HuH-7.5 (cell line): ENCODE measurements at places on chromosomes 4 and X.

DNA sequence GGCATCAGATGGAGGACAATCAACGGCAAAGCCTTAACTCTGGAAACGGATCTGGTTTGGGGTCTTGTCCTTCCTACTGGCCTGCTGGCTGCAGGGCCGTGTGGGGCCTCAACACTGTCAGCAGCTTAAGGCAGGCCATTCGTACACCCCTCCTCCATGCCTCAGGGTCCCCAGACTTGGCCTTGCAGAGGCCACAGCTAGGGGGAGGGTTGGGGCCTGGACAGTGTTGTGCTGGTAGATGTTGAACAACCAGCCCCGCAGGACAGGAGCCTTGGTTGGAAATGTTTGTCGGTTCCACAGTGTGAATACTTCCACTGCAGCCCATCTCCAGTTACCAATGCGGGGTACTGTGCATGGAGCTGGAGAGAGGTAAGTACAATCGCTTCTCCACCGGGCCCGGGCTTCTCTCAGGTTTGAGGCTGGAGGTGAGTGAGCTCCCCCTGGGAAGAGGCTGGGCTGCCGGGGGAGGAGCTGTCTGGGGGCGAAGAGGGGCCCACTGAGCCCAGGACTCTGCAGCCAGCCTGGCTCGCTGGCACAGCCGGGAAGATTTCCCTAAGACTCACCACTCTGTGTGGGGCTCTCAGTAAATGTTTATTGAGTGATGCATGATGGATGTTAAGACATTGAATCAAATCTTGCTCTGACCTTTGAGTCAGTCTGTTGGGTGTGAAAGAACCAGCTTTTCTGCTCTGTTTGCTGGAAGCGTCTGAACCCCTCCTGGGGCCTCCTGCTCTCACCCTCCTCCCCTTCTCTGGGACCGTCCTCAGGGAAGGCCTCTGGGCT, 19.7 kb upstream of the GPR78 start:
- DNase-seq, result no peak

DNA sequence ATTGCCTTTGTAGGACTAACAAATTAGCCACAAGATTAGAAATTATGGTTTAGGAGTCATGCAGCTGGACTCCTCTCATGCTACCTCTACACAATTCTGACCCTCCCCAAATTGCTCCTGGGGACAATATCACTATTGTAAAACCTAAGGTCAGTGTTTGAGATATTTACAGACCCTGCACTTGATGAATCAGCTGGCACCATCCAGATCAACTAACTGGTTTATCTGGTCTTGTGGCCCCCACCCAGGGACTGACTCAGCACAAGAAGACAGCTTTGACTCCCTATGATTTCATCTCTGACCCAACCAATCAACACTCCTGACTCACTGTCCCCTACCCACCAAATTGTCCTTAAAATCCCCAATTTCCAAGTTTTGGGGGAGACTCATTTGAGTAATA, 192.4 kb downstream of the STPG2 start:
- no peak for DNase-seq

GRCh38 chr4:38946919-38947318, 79.3 kb downstream of the FAM114A1 start:
- no peak for DNase-seq

GRCh38 chr4:151643564-151643963, 117.2 kb downstream of the GATB start:
- no peak for DNase-seq

DNA sequence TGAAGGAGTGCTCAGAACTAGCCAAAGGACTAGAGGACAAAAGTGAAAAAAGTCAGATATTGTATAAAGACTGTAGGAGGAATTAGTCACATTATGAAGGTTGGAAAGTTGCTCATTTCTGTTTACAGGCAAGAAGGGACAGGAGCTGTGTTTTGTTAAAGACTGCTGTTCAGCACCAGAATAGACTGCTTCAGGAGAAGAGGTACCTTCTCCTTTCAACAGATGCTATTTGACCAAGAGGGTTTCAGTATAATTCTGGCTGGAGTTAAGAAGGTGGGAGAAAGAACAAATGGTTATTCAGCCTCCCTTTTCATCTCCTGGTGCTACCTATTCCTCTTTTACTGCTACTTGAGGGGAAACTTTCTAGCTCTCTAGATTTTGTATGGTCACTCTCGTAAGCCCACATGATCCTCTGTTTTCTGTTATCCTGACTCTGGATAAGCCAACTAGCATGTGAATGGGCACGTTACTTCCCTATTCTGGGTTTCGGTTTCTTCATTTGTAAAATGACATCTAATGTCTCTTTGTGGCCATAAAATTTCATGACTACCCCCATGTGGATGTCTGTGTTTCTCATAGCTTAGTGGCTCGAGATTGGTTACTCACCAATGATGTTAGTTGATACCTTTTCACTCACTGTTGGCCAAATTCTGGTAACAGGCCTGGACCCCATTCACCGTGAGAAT, 68.9 kb downstream of the SH2D1A start:
- no peak for DNase-seq

DNA sequence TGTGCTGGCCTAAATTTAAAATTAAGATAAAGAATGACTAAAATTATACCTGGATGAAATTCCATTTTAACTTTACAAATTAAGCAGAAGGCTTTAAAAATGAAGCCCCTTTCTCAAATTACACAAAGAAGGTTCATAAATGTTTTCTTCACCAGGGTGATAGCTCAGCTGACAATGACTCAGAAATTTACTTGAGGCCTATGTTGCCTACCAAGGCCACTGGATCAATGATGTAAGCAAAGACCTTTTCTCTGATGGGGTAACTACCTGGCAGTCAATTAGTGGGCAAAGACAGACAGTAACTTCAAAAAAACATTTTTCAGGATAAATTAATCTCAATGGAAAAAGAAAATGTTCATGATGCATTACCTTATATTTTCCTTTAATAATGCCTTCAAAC, 23.9 kb upstream of the GPR34 start:
- DNase-seq, result no peak

DNA sequence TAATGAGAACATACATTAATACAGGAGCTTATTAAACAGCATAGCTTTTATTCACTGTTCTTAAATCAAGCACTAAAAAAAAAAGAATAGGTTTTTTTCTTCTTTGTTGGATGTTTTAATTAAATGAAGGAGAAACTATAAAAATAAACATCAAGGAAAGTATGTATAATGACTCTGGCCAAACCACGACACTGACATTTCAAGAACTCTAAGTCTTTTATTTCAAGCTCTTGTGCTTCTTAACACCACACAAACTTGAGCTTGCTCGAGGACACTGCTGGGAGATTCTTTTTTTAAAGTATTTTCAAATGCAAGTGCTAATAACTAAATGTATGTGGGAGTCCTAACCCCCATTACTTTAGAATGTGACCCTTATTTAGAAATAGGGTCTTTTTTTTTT, 204.9 kb upstream of the PPARGC1A start:
- no peak for DNase-seq

- no peak for DNase-seq
Measured at GRCh38 chr4:14768449-14768848, 233.8 kb upstream of the CPEB2 start.

DNA sequence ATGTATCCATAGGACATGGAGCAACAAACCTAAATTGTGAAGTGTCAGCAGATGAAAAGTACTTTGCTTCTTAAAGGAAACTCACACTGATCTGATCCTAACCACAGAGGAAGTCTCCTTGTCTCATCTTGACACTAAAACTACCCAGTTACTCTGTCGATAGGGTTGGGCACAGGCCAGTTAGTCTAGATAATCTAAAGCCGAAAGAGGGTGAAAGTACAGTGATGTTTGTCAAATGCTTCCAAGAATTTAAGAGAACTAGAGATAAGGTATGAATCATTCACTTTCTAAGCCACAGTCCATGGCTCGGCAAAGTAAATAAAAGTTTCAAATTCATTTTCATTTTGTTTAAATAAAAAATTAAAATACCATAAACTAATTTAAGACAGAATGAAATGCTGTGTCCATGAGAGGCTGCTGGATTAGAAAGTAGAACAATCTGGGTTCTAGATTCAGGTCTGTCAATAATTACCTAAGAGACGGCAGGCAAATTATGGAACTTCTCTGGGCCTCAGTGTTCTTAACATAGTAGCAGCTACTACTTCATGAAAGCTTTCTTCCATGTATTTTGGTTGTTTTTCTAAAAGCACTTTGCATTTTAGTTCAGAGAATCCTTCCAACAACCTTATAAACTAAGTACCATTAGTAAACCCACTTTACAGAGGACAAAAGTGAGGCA, 176.7 kb downstream of the LDB2 start:
- peak; percentile 12 for DNase-seq

GRCh38 chrX:86946569-86946968, 571.0 kb upstream of the KLHL4 start:
- no peak for DNase-seq

DNA sequence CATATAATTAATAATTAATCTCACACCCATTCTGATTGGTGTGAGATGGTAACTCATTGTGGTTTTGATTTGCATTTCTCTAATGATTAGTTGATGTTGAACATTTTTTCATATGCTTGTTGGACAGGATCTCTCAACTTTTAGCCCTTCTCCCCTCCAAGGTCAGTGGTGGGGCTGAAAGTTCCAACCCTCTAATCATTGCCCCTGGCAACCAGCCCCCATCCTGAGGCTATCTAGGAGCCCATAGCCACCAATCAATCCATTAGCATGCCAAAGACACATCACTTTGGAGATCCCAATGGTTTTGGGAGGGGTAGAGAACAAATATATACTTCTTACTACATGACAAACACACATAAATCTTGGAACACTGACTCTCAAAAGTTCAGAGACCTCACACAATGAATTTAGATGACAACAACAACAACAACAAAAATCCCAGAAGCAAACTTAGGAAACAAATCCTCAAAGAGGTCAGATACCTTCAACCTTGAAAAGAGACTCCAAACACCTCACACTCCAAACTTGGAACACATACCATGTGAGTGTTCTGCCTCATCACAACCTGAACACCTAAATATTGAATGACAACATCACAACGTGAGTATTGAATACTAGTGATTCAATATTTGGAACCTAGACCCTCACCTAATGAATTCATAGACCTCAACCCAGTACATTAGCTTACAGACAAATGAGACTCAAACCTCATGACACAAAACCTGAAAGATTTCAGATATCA, 19.0 kb upstream of the PAGE4 start:
- no peak for DNase-seq

- DNase-seq, result no peak
Measured at GRCh38 chr4:153573221-153573620, 107.1 kb downstream of the TMEM131L start.

- DNase-seq, result no peak
Measured at GRCh38 chr4:152073351-152074087, 312.7 kb upstream of the GATB start.

GRCh38 chrX:105837232-105837631, 14.9 kb downstream of the NRK start:
- DNase-seq, result no peak

- DNase-seq, result no peak
Measured at GRCh38 chrX:68492583-68492982, 6.3 kb upstream of the YIPF6 start.

GRCh38 chrX:68835104-68835442, 6.3 kb downstream of the EFNB1 start:
- DNase-seq, result no peak

- DNase-seq, result no peak
Measured at GRCh38 chr4:184280591-184281071, 63.0 kb upstream of the ENPP6 start.

DNA sequence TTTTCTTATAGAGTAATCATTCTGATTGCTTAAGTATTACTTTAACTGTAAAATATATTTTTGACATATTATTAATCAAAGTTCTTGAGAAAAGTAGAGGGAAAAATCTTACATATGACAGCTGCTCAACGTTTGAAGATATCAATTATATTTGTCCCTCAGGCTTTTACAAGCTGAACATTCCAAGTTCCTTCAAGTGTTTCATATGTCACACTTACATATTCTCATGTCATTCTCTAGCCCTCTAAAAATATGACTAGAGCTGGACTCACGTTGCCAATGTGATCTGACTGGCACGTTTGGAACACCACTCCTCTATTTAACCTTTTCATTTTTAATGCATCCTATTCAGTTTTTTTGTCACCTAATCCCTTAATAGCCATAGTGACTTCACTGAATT, 492.9 kb downstream of the PCDH18 start:
- DNase-seq, result no peak
